Glutamatergic neuron (in vitro differentiated cells): ENCODE measurements at places on chromosomes 3 and 15.

DNA sequence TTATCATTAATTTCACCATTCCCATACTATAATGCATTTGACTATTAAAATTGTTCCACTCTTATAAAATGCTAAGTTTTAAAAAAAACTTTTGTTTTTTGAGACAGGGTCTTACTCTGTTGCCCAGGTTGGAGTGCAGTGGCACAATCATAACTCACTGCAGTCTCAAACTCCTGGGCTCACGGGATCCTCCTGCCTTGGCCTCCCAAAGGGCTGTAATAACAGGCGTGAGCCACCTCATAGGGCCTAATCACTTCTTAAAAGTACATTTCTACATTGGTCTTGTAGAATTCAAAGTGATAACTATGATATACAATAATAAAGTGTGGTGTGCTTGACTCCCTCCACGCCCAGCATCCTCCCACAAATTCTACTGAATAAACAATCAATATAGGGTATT lies 3.0 kb downstream of the DENND4A start:
- peaks cover 6% of the 10 kb centered on the region for H3K27me3 ChIP-seq
- H3K4me3 ChIP-seq, result no peak overlapping the region
- H3K36me3 ChIP-seq, result no peaks in the 10 kb centered on the region
- H3K4me1 ChIP-seq, result peaks cover 11% of the 10 kb centered on the region
- no peak overlapping the region for H3K27ac ChIP-seq

DNA sequence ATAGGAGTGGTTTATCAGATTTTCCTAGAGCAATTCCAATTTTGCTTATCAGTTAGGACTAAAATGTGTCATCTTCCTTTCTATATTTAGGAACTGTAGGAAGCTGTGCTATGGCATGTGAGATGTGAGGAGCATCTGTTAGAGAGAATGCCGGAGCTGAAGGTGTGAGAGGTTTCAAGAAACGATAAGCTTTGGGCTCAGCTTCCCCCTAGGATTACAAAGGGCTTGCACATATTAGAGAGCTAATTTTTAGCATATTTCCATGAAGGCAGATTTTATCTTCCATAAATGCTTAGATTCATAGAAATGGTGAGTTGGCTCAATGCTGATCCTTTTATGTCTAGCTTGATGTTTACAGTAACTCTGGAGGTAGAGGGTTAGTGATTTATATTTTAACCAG lies 120.2 kb downstream of the CNTN4 start:
- no peaks in the 10 kb centered on the region for H3K36me3 ChIP-seq
- no peak overlapping the region for H3K27ac ChIP-seq
- DNase-seq, result no peak
- no peaks in the 10 kb centered on the region for H3K27me3 ChIP-seq

- no peaks in the 10 kb centered on the region for H3K27me3 ChIP-seq
- no peak overlapping the region for H3K27ac ChIP-seq
- H3K4me3 ChIP-seq, result no peak overlapping the region
- no peak for DNase-seq
- H3K4me1 ChIP-seq, result no peaks in the 10 kb centered on the region
- H3K36me3 ChIP-seq, result no peaks in the 10 kb centered on the region
These were observed 36.1 kb downstream of the CFAP44 start for GRCh38 chr3:113405180-113405579.

- DNase-seq, result no peak
- no peaks in the 10 kb centered on the region for H3K36me3 ChIP-seq
- peaks cover 2% of the 10 kb centered on the region for H3K4me1 ChIP-seq
These were observed 701 bp upstream of the TIPARP start for GRCh38 chr3:156673732-156674045.

GRCh38 chr3:147324356-147324755 lies 82.0 kb downstream of the ZIC4 start:
- H3K36me3 ChIP-seq, result no peaks in the 10 kb centered on the region
- no peaks in the 10 kb centered on the region for H3K4me1 ChIP-seq
- no peak for DNase-seq
- peaks cover 2% of the 10 kb centered on the region for H3K27me3 ChIP-seq

- H3K27me3 ChIP-seq, result no peaks in the 10 kb centered on the region
- H3K36me3 ChIP-seq, result peaks cover 7% of the 10 kb centered on the region
- no peak overlapping the region for H3K27ac ChIP-seq
- DNase-seq, result no peak
- H3K4me1 ChIP-seq, result peaks cover 13% of the 10 kb centered on the region
These were observed 138.3 kb downstream of the ALDH1A2 start for GRCh38 chr15:57927091-57927631.

GRCh38 chr15:68814596-68814995 lies 6.1 kb downstream of the ANP32A start:
- no peak overlapping the region for H3K4me3 ChIP-seq
- DNase-seq, result no peak
- no peak overlapping the region for H3K27ac ChIP-seq
- H3K27me3 ChIP-seq, result peaks cover 6% of the 10 kb centered on the region
- H3K36me3 ChIP-seq, result no peaks in the 10 kb centered on the region
- peaks cover 20% of the 10 kb centered on the region for H3K4me1 ChIP-seq

GRCh38 chr15:63019511-63020109 lies 22.9 kb upstream of the TPM1 start:
- peaks cover 4% of the 10 kb centered on the region for H3K36me3 ChIP-seq
- H3K4me1 ChIP-seq, result peaks cover 4% of the 10 kb centered on the region
- no peak for DNase-seq
- no peak overlapping the region for H3K27ac ChIP-seq

DNA sequence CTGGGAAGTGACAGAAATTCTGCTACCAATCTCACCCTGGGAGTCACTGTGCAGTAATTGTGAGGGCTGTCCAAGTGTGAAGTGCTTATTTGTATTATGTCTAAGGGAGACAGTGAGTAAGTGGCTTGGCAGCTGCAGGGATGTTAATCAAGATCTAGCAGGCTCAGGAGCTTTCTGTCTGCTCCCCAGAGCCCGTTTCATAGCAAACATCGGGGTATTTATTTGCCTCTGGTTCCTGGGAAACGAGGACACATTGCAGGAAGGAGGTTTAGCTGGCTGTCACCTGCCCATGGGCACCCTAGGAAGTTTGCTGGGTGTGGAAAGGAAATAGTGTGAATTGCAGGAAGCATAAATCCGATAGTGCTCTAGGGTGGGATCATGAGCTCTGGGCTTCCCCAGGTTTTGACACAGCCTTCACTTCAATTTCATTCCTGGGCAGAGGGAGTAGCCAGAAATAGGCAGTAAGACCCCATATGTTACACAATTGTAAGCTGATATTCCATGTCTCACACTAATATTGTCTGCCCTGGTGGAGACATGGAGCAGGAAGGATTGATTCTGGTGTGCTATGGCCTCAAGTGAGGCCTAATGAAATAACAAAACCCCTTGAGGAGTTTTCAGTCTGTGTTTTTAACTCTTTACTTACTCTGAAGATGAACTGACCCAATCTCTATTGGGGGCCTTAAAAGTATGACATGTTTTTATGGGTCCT lies 74.1 kb upstream of the MITF start:
- DNase-seq, result no peak
- H3K27ac ChIP-seq, result peak overlapping the region; percentile 67
- no peaks in the 10 kb centered on the region for H3K27me3 ChIP-seq
- H3K4me3 ChIP-seq, result no peak overlapping the region

GRCh38 chr15:69014454-69014853 lies at the start of gene NOX5:
Gene NOX5 (plus strand): TSS chr15:69014695. CDS start chr15:69014736, 41 bp downstream.
- no peaks in the 10 kb centered on the region for H3K4me1 ChIP-seq
- H3K4me3 ChIP-seq, result no peak within 1 kb of the TSS
- DNase-seq, result no peak

DNA sequence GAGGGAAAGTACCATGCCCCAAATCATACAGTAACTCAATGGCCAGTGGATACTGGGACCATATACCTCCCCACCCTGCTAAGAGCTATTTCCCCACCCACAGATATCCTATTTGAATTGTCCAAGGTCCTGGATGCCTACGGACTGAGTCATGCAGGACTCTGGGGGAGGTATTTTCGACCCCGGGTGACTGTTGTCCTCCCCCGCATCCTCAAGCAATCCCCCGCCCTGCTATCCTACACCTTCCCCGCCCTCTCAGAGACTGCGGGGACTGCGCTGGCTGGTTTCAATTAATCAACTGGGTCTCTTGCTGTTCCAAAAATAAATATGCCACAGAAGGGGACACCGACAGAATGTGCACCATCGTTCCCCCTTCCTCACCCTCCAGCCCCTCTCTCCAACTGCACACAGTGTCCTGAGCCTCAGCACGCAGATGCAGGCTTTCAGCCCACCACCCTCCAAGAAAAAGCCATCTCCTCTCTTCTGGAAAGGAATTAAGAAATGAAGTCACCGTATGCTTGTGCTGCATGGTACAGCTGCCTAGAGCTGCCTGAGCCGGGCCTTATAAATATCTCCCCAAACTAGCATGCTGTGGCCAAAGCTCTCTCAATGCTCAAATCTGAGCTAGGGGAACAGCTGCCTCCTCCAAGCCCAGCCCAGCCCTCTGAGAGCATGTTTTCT lies 8.1 kb downstream of the CAV3 start:
- peaks cover 19% of the 10 kb centered on the region for H3K4me1 ChIP-seq
- H3K36me3 ChIP-seq, result peaks cover 2% of the 10 kb centered on the region
- H3K4me3 ChIP-seq, result peak overlapping the region; percentile 71
- no peak for DNase-seq
- peaks cover 2% of the 10 kb centered on the region for H3K27me3 ChIP-seq
- peak overlapping the region; percentile 56 for H3K27ac ChIP-seq

DNA sequence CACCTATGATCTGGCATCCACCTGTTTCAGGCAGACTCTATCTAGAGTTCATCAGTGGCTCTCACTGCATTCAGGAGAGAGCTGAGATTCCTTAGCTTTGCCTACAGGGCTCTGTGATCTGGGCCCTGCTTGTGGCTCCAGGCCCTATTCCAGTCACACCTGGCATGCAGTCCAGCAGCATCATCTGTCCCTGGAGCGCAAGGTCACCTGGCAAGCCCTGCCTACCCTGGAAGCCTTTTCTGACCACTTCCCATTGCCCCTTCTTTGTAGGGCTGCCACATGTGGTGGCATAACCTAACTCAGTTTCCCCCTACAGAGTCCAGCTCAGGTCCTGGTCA lies 115.1 kb upstream of the PLXNA1 start:
- no peaks in the 10 kb centered on the region for H3K4me1 ChIP-seq
- no peak for DNase-seq
- no peak overlapping the region for H3K4me3 ChIP-seq
- peaks cover 7% of the 10 kb centered on the region for H3K36me3 ChIP-seq

DNA sequence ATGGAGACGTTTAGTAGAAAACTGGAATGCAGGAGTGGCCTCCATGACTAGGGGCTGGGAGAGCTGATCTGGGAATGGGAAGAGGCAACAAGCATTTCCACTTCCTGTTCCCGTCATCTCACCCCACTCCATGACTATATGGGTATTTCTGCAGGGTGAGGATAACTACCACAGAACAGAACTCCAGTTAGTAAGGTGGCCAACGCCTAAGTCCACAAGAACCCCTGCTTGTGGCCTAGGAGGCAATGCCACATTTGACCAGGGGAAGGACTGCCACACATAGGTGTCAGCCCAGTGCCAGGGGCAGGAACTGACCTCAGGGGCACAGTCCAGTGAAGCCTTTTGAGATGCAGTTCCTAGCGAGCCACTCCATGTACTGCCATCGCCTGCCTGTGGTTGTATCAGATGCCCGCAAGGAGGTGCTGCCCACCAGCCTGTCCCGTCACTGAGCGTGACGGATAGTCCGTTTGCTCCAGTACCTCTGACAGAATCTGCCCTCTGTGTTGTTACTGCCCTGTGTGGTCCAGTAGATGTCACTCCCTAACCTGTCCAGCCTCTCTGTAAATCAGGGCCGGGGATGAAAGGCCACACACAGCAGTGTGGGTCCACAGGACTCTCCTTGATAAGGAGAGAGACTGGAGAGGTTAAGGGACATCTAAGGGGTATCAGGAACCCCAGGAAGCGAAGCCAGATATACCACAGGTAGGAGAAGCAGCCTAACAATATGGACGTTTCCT lies 3.5 kb upstream of the MTFMT start:
- peak overlapping the region; percentile 42 for H3K4me3 ChIP-seq
- peaks cover 5% of the 10 kb centered on the region for H3K27me3 ChIP-seq
- peak; percentile 77 for DNase-seq
- peak overlapping the region; percentile 72 for H3K27ac ChIP-seq
- H3K36me3 ChIP-seq, result no peaks in the 10 kb centered on the region
- H3K4me1 ChIP-seq, result peaks cover 10% of the 10 kb centered on the region

DNA sequence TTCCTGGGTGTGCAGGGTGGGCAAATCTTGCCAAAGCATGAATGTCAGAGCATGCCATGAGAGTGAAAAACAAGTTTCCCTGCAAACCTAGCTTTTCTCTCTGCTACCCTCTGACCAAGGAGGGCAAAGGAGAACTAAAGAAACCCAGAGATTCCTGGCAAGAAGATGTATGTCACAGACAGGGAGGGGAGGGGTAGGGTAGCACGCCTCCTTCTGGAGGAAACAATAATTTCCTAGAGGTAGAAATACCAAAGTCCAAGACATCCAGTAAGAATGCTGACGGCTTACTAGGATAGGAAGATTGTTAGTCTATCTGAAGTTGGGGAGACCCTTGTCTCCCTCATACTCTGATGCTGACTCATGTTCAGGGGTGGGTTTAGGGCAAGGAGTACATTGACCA lies 203.9 kb downstream of the NR1D2 start:
- H3K27ac ChIP-seq, result no peak overlapping the region
- no peak overlapping the region for H3K4me3 ChIP-seq
- H3K4me1 ChIP-seq, result no peaks in the 10 kb centered on the region
- no peaks in the 10 kb centered on the region for H3K36me3 ChIP-seq

- peaks cover 37% of the 10 kb centered on the region for H3K4me1 ChIP-seq
- H3K4me3 ChIP-seq, result peak overlapping the region; percentile 75
- no peaks in the 10 kb centered on the region for H3K36me3 ChIP-seq
- DNase-seq, result no peak
- H3K27me3 ChIP-seq, result peaks cover 28% of the 10 kb centered on the region
These were observed 36.8 kb upstream of the POLG start for GRCh38 chr15:89371228-89372044.

DNA sequence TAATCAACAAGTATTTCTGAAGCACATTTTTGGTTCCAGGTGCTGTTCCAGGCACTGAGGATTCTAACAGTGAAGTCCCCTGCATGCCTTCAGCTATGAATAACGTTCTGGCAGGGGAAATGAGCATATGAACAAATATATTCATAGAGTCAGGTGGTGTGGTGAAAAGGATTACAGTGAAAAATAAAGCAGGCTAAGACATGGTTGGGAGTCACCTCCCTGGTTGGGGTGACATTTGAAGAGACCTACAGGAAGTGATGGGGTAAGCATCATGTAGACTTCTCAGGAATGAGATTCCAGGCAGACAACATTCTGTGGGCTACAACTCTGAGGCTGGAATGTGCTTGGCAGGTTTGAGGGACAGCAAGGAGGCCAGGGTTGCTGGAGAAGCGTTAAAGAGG lies 15.0 kb downstream of the FRMD4B start:
- no peak for DNase-seq
- no peak overlapping the region for H3K4me3 ChIP-seq
- H3K27me3 ChIP-seq, result no peaks in the 10 kb centered on the region
- no peaks in the 10 kb centered on the region for H3K36me3 ChIP-seq
